Trophoblast cell (in vitro differentiated cells and primary cell): ENCODE measurements at places on chromosomes 2 and 18.

GRCh38 chr2:109348671-109349502, 219.9 kb downstream of the SH3RF3 start:
- no peak for DNase-seq

DNA sequence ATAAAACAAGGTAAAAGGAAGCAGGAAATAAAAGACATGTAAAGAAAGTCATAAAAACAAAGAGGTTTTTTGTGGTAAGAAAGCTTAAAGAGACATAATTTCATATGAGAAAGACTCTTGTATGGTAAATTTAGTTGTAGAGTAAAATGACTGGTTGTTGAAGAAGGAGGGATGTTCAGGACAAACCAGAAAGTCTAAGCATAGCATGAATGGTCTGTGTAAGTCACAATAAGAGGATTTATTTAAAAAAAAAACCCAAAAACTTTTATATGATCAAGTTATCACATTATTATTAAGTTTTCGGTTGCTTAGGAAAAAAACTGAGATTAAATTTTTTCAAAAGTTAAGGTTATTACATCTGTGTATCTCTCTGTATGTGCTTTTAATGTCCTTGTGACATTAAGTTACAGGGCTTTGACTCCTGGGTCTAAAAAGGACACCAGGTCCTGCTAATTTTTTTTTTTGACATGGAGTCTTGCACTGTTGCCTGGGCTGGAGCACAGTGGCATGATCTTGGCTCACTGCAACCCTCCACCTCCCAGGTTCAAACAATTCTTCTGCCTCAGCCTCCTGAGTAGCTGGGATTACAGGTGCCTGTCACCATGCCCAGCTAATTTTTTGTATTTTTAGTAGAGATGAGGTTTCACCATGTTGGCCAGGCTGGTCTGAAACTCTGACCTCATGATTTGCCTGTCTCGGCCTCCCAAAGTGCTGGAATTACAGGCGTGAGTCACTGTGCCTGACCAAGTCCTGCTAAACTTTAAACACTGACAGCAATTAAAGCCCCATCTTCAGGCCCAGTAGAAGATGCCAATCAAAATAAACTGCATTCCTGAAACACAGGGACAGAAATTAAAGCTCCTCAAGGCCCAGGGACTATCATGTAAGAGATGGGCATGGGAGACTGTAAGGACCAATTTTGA, 14.2 kb upstream of the OXER1 start:
- DNase-seq = no peak

GRCh38 chr2:223545830-223546229, 56.3 kb downstream of the SCG2 start:
- DNase-seq = no peak

GRCh38 chr2:37020212-37020886, 54.0 kb upstream of the STRN start:
- peak; percentile 3 for DNase-seq

DNA sequence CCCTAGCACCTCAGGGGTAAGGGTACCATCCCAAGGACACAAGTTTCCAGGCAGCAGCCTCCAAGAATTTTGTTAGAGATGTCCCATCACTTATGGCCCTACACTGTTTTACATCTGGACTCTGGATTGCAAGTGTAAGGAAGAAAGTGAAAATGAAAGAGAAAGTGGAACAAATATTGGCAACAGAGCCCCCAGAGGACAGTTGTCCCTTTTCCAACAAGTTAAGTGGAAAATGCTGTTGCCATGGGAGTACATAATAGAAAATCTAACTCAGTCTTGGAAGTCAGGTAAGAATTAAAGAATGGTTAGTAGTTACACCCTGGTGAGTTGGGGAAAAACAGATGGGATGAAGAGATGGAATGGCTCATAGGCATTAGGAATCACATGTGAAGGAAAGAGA, 50.6 kb downstream of the TTC21B start:
- no peak for DNase-seq

- DNase-seq = peak; percentile 37
These were observed 123.8 kb downstream of the AKAIN1 start for GRCh38 chr18:5073026-5073944.

DNA sequence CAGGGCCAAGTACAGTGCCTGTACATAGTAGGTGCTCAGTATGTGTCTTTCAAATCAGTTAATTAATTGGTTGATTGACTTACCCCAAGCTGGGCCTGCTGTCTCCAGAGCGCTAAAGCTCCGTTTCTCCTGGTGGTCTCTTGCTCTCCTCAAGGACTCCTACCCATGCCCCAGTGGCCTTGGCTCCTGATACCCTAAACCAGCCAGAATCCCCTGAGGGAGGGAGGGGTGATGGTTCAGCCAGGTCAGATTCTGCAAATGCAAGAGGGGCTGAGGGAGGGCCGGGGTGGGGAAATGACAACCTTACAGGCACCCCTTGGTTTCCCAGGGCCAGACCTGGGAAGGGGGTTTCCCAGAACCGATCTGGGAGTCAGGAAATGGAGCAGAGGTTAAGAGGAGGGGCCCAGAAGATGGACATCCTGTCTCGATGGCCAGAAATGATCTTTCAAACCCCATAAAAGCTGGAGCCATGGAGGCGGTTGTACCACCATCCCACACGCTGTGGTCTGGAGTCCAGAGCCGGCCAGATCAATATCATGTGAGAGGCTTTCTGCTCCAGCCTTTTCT, 209.1 kb downstream of the TNS1 start:
- no peak for DNase-seq

DNA sequence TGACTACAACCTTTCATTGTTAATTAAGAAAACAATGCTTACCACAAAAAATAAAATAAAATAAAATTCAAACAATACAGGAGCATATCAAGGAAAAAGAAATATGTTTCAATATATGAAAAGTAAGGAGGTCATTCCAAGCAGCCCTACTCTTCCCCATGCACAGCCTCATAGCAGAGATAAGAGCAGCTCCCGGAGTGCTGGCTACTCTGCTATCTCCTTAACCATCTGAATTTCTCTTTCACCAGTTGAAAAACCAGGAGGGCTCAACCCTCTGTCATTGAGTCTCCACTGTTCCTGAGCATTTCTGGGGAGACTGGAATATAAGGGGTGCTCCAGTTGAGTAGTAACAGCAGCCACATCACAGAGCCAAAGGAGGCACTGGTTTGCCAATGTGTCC, 201.4 kb downstream of the TCF4 start:
- no peak for DNase-seq

- DNase-seq = no peak
These were observed 24.0 kb downstream of the ZNF385B start for GRCh38 chr2:179837408-179837807.

DNA sequence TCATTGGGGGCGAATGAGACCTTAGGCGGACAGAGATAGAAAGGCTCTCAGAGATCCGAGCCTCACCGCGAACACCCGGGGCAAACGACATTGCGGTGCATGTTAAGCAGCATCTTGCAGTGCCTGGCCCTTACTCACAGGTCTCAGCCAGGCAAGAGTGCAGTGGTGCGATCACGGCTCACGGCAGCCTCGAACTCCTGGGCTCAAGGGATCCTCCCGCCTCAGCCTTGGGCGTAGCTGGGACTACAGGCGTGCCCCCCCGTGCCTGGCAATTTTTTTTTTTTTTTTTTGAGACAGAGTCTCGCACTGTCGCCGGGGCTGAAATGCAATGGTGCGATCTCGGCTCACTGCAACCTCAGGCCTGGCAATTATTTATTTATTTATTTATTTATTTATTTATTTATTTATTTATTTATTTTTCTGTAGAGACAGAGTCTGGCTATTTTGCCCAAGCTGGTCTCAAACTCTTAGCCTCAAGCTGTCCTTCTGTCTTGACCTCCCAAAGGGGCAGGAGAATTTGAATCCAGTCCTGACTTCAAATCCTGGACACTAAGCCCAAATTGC, 1.3 kb downstream of the LAMA3 start:
- no peak for DNase-seq

- DNase-seq = no peak
These were observed 385.5 kb downstream of the SETBP1 start for GRCh38 chr18:45066210-45066609.

DNA sequence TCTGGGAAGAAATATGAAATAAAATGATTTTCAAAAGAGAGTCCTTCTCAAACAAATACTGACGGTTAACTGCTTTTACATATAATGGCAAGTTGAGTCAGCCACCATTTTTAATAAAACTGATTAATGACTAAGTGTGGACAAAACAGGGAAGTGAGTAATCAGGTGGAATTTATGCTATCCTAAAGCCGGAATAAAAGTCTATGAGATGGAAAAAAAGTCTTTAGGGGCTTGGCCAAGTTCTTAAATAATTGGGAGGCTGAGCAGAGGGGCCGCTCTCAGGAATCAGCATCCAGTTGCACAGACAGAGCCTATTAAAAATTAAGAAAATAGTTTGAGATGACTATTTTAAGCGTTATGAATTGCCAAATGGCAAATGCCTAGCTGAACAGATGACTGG, 58.6 kb upstream of the AFF3 start:
- DNase-seq = no peak

- no peak for DNase-seq
These were observed 62.9 kb downstream of the EIF2AK3 start for GRCh38 chr2:88564402-88564801.

GRCh38 chr18:6396276-6396675, 18.4 kb downstream of the L3MBTL4 start:
- DNase-seq = no peak

DNA sequence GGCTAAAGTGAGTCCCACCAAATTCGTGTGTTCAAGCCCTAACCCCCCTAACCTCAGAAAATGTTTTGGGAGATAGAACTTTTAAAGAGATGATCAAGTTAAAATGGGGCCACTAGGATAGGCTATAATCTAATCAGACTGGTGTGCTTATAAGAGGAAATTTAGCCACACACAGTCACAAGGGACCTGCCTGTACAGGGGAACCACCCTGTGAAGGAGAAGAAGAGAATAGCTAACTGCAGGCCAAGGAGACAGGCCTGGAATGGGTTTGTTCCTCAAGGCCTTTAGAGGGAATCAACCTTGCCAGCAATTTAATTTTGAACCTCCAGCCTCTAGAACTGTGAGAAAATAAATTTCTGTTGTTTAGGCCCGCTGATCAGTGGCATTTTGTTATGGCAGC, 36.0 kb upstream of the TANK start:
- peak; percentile 12 for DNase-seq

- no peak for DNase-seq
These were observed 17.6 kb upstream of the CTDP1 start for GRCh38 chr18:79662034-79662433.

DNA sequence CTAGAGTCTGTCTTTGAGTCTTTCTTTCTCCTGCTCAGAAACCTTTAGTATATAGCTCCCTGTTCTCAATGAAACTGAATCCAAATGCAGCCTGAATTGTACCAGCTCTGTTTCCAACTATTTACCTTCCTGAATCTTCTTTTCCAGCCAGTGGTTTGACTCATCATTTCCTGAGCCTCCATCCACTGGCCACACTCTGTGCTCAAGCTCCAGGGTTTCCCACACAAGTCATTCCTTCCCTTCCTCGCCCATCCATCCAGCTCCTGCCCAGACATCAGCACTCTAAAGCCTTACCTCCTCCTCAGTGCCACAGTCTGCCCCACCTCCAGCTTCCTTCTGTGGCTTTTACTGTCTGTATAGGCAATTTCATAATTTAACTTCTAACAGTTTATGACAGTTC, 233.6 kb upstream of the RASGRP3 start:
- DNase-seq = no peak

GRCh38 chr2:144512891-144513351, 7.0 kb downstream of the ZEB2 start:
- no peak for DNase-seq

DNA sequence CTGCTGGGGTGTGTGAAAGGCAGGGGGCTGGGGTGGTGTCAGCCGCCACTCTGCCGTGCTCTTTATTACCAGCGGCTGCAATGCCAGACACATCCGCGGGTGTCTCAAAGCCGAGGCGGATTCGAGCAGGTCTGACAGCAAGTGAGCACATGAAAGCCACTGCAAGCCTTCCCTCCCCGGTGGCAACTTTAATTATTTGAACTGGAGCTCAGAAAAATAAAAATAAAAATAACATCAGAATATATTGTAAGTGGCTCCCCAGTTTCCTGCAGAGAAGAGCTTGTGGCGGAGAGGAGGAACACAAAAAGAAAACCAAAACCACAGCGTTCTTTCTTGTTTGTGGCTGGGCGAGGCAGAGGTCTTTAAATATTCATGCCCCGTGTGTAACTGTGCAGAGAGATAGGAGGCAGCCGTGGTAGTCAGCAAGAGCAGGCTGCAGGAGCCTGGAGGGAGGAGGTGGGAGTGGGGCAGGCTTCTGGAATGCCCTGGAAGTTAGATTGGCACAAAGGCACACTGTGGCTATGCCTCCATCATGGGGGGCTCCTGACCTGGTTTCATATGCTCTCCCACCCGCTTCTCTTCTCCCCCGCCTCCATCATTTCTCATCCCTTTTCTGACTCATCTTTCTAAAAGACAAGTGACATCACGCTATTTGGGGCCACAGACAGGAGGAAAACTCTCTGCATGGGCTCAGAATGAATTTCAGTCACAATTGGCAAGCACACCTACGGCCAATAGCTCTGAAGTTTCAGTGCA, 199.8 kb downstream of the CLIP4 start:
- no peak for DNase-seq

DNA sequence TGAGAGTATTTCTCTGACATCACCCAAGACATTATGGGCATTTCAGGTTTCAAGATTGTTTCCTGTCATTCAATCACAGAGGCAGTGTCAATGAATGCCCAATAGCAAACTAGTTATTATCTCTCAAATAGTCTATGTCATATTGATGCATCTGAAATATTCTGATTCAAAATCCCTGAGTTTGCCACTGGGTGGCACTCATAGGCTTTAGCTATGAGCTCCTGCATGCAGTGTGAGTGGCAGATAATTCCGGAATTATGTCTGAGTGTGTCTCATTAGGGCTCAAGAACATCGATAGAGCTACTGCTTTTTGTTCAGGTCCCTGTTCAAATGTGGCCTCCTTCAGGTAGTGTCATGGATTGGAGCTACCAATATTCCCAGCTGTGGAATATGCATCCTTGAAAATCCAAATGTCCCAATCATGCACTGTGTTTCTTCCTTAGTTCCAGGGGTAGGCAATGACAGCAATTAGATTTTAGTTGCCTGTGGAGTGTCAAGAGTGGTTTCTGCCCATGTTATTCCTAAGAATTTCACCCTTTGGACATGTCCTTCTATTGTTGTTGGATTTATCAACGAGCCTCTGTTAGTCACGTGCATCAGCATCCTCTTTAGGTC, 7.8 kb upstream of the OR6B3 start:
- peak; percentile 76 for DNase-seq

DNA sequence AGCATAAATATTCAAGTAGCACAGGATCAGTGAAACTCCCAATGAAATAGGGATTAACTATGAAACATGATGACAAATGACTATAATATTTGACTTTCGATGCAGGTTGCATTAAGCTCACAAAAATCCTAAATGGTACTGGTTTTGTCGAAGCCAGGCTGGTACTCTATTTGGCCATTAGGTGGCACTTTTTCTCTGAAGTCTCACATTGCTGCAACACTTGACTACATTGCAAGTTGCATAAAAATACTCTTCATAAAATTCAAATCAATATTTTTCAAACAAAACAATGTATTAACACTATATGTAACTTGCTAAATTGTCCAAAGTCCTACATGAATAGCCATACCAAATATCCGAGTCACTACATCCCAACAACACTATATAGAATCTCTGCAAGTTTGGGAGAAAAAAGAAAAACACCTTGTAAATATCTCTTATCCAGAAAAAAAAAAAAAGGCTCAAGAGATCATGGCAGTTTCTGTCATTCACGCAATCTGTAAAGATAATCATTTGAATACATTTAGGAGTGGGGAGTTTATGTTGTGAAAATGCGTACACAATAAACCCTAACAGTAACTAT, 9.5 kb downstream of the RTTN start:
- no peak for DNase-seq
